ENCODE measurements at places on chromosomes 6 and 20.

DNA sequence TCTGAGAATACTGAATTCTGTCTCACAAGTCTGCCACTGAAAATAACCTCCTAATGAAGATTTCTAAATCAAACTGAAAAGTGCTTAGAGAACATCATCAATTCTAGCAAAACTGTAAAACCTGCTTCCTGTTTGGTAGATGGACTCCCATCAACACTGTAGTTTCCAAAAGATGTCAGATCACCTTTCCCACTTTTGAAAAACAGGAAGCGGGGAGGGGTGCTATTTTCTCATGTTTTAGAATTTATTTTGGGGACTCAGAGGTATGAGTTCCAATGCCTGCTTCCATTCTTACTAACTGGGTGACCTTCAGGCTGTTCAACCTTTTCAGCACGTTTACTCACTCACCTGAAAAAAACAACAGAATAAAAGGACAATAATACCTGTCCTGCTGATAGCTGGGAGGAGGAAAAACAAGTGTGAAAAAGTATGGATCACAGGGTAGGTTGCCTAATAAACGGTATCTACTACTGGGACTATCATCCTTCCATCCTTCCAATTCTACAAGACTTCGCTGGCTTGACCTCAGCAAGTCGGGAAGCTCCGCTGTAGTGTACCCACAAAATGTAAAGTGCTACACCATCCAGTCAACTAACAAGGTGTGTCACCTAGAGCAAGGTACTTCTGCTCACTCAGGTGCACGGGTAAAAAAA is 1.1 kb downstream of the ATP5F1E start:
- no peak for DNase-seq

GRCh38 chr6:133873538-133873937 is 15.4 kb upstream of the TCF21 start:
- DNase-seq = no peak

DNA sequence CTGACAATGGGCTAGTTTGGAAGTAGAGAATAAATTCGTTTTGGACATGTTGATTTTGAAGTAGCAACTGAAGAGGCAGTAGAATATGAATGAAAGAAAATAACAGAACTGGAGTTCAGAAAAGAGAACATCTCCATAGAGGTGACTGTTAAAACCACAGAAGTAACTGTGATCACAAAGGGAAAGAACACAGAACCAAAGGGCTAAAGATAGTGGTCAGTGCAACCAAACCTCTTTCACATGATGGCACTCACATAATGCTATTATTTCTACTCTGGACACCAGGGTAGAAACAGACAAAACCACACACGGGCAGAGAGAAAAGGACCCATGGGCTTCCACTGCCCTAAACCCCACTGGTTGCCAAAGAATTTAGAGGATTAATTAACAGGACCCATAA is 58.5 kb downstream of the CDK19 start:
- DNase-seq = no peak

- no peak for DNase-seq
Measured at GRCh38 chr6:168247443-168248147, 72.0 kb downstream of the DACT2 start.

- no peak for DNase-seq
Measured at GRCh38 chr6:89792881-89793280, 26.7 kb downstream of the MDN1 start.

- DNase-seq = no peak
Measured at GRCh38 chr6:9875605-9876353, 539.1 kb downstream of the TFAP2A start.

- DNase-seq = no peak
Measured at GRCh38 chr6:115393821-115394220, 666.9 kb downstream of the FRK start.

GRCh38 chr20:49711667-49711987 is 2.1 kb downstream of the B4GALT5 start:
- DNase-seq = no peak

DNA sequence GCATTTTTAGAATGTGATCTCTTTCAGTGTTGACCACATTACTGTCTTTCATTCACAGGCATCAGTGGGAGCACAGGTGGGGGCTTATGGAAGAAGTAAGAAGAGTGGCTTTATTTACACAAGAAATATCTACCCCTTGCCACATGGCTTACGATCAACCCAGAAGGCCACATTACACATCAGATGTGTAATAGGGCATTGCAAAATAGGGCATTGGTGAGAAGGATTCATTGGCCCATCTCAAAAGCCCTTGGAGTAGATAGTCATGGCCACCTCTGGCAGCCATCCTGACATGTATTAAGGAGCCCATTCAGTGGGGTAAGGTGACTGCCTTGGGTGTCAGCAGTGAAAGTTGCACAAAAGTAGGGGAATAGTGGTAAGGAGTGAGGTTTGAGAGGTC is 97.5 kb downstream of the MAFB start:
- no peak for DNase-seq

DNA sequence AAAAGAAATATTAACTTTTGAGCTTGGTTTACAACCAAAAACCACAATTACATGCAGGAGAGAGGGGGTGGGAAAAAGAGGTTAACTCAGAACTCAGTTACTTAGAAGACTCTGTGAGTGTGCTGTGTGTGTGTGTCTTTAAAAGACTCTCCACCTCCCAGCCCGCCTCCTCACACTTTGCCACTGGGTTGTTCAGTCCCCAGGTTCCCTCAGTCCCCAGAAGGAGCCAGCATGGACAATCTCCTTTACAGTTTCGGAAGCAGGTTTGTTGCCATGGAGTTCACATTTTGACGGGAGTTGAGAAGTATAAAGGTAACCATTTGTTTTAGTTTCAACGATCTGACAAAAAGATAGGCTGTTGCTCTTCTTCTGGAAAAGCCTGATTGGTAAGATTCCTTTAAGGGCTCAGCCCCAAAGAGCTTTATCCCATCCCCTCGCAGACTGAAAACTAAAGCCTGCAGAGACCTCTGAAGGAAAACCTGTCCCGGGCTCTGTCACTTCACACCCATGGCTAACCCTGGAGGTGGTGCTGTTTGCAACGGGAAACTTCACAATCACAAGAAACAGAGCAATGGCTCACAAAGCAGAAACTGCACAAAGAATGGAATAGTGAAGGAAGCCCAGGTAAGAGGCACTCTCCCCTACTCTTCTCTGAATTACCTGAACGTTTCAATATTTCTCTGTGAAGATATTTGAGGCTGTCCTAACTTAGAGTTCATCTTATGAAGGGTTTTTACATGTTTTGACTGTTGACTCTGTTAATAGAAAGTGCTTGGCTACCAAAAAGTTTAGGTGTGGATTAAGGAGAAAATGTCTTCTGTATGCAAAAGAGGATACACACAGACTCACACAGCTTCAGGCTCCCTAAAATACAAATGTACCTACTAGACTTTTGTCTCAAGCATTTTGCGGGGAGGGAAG is at the start of gene SPTLC3:
TSS of gene SPTLC3 (plus strand) at position 212 of the 921 bp plus-strand sequence. CDS start at position 508, 296 bp downstream.
- no peak for DNase-seq

GRCh38 chr6:63527658-63528514 is 44.4 kb upstream of the LOC128125822 start:
- no peak for DNase-seq

DNA sequence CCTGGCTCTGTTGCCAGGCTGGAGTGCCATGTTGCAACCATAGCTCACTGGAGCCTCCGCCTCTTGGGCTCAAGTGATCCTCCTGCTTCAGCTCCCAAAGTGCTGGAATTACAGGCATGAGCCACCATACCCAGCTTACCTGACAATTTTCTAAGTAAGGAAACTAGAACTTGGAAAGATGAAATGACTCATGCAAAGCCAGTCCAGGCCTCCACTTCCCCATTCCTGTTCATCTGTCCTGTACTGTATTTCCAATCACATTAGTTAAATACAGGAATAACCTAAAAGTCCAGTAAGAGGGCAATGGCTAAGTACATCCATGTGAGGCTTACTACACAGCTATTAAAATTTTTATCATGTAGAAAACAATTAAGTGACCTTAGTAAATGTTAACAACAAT is 8.3 kb upstream of the ADGB start:
- DNase-seq = no peak

GRCh38 chr6:22247916-22248482 is 48.8 kb downstream of the PRL start:
- no peak for DNase-seq

GRCh38 chr20:17995967-17996819 is 27.4 kb downstream of the MGME1 start:
- no peak for DNase-seq

DNA sequence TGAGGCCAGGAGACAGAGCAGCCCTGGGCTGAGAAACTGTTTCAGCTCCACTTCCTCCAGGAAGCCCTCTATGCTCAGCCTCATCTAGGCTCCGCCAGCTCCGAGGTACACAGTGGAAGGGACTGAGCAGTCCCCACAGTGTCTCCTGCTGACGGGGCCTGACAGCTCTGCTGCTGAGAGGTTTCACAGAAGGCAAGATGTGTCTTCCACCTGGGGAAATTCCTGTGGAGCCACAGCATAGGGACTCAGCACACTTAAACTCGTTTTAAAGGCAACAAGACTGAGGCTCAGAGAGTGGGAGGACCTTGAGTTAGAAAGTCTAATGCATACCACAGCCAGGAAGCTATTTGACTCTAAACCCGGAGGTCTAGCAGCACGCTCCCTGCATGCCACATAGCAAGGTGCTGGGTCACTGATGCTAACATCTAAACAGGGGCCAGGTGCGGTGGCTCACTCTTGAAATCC is 6.8 kb downstream of the ADA start:
- no peak for DNase-seq

DNA sequence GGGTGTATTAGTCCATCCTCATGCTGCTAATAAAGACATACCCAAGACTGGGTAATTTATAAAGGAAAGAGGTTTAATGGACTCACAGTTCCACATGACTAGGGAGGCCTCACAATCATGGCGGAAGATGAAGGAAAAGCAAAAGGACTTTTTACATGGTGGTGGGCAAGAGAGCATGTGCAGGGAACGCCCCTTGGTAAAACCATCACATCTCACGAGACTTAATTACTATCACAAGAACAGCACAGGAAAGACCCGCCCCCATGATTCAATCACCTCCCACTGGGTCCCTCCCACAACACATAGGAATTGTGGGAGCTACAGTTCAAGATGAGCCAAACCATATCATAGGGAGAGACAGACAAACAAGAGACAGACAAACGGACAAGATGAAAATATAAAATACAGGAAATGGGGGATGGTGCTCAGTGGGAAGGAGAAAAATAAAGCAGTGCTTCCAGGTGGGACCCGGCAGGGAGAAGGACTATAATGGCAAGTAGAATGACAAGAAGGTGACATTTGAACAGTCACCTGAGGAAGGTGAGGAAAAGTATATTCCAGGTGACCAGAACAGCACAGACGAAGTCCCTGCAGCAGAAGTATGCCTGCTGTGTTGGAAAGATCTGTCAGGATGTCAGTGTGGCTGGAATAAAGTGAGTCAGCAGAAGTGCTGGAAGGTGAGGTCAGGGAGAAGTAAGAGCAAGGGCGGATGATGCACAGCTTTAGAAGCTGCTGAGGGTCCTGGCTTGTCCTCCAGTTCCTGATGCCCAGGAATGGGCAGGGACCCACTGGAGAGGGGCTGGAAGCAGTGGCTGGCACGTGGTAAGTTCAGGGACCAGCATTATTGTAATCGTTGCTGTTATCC is 61.1 kb downstream of the SLC2A10 start:
- DNase-seq = no peak

DNA sequence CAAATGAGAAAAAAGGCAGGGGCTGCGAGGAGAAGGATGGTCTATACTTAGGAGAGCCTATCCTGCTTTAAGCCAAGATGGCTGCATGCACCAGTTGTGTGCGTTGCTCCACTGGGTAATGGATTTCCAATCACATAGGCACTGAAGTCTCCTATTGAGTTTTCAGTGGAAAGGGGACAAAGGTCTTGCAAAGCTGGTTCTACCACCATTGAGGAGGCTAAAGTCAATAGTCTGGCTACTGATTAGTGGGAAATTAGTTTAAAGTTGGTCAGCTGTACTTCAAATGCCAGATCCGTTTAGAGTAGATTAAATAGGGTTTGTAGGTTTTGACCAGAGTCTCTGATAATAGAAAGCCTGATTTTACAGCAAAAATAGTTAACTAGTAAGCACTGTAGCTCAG is 104.9 kb downstream of the SESN1 start:
- DNase-seq = no peak

- no peak for DNase-seq
Measured at GRCh38 chr6:43917878-43918382, 147.9 kb downstream of the VEGFA start.

GRCh38 chr6:28808383-28808782 is 115.4 kb downstream of the TRIM27 start:
- DNase-seq = no peak

DNA sequence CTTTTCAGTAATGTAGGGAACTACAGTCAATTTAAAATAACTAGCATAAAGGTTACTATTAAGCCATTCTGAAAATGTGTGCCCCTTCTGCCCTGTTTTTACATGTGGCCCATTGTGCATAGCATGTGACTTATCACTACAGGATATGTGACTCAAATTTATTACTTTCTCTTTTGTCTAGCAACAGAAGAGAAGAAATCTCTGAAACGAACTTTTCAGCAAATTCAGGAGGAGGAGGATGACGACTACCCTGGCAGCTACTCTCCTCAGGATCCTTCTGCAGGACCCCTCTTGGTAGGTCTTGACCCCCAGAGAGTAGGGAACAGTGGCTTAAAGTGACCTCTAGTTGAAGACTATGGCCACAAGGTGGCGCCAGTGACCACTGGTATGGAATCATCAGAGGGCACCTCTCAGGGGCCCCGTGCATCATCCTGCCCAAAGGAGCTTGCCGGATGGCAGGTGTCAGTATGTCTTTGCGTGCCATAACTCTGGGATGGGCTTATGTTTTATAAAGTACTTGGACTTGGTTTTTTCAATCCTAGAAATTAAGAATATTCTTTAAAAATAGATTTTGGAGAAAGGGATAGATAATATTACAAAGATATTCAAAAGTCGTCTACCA is 23.9 kb downstream of the RPRD1B start:
- peak; percentile 66 for DNase-seq

GRCh38 chr6:145823328-145823944 is 8.8 kb upstream of the FBXO30 start:
- DNase-seq = no peak

DNA sequence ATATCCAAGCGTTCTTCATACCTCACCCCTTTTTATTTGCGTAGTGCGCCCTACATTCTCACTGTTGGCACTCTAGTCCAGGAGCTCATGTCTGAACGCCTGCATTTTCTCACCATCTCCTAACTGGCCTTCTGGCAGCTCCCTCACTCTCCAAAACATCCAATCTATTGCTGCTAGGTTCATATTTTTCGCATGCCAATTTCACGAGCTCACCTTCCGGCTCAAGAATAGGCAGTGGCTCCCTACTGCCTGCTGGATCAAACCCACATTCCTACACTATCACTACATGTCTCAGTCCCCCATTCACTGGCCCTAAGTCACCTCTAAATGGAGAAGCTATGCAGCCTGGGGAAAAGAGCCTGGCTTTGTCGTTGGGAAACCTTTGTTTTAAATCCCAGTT is 115.0 kb downstream of the IPCEF1 start:
- no peak for DNase-seq

- no peak for DNase-seq
Measured at GRCh38 chr6:72720464-72720863, 98.6 kb downstream of the KCNQ5 start.

DNA sequence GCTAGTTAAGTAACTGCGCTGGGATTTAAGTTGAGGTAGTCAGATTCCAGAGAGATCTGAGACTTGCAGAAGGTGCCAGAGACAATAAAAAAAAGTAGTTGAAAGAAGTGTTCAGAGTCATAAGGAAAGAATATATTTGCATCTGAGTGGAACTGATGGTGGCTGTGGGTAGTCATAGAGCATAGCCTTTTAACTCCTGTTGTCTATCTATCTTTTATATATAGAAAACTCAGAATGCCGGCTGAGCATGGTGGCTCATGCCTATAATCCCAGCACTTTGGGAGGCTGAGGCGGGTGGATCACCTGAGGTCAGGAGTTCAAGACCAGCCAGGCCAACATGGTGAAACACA is 62.0 kb downstream of the CARMIL1 start:
- no peak for DNase-seq

GRCh38 chr6:143894655-143895054 is 30.4 kb downstream of the ZC2HC1B start:
- DNase-seq = no peak
